NCI-H2081 (cell line): ENCODE measurements at places on chromosomes 1 and 21.

GRCh38 chr1:116875391-116875790 is 34.3 kb upstream of the PTGFRN start:
- no peak for DNase-seq

- no peak for DNase-seq
Observed at GRCh38 chr1:154501423-154502065, 475 bp upstream of the TDRD10 start.

- DNase-seq, result no peak
Observed at GRCh38 chr21:46125846-46126301, 28.0 kb downstream of the COL6A2 start.

GRCh38 chr1:185578293-185578692 is 155.9 kb upstream of the HMCN1 start:
- DNase-seq, result no peak

DNA sequence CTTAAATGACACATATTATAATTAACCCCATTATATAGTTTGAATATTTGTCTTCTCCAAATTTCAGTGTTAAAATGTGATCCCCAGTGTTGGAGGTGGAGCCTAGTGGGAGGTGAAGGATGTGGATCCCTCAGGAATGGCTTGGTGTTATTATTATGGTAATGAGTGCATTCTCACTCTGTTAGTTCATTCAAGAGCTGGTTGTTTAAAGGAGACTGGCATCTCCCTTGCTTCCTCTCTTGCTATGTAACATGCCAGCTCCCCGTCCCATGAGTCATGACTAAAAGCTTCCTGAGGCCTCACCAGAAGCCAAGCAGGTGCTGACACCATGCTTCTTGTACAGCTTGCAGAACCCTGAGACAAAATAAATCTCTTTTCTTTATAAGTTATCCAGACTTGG is 1612.7 kb downstream of the AMY1C start:
- DNase-seq, result no peak

DNA sequence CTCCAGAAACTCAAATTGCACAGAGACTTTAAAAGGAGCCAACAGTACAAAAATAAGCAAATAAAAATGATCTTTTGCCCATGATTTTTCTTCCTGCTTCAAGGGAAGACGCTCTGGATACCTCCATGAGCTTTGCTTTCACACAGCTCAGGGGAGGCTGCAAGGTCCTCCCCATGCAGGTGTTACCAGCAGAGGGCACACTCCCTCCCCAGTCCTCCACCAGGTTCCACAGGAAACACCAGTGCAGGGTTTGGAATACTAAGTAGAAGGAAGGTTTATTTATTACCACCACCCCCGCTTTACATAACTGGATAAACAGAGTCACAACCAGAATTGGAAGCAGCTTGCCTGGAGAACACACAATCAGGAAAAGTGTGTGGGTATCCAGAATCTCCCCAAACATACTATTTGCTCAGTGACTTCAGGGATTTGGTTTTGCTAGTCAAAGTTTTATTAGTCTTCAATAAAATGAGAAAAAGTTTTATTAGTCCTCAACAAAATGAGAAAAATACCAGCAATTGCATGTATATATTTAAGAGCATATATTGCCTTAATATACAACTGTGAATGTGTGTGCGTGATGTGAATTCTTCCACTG is 37.3 kb downstream of the HSD3B1 start:
- no peak for DNase-seq

DNA sequence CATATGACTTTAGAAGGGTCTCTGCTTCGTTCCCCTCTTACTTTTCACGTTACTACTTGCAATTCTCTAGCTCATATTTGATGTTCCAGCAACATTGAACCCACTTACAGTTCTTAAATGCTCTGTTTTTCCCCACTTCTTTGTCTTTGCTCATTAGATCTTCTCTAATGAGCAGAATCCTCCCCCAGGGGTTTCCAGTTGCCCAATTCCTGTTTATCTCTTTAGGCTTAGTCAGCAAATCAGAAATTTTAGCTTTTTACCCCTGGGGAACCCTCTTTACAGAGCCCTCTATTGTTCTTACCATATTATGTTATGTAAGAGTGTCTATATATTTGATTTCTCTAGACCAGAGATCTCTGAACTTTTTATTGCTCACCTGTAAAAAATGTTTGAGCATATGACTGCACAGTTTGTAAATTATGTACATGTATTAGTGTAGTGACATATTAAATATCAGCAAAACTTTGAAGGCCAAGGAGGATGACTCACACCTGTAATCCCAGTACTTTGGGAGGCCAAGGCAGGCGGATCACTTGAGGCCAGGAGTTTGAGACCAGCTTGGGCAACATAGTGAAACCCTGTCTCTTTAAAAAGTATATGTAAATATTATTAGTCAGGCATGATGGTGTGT is 71.4 kb downstream of the FNBP1L start:
- no peak for DNase-seq

- no peak for DNase-seq
Observed at GRCh38 chr1:156149374-156150332, 3.7 kb upstream of the SEMA4A start.

- DNase-seq, result no peak
Observed at GRCh38 chr1:84571150-84571535, 3.1 kb downstream of the CTBS start.

DNA sequence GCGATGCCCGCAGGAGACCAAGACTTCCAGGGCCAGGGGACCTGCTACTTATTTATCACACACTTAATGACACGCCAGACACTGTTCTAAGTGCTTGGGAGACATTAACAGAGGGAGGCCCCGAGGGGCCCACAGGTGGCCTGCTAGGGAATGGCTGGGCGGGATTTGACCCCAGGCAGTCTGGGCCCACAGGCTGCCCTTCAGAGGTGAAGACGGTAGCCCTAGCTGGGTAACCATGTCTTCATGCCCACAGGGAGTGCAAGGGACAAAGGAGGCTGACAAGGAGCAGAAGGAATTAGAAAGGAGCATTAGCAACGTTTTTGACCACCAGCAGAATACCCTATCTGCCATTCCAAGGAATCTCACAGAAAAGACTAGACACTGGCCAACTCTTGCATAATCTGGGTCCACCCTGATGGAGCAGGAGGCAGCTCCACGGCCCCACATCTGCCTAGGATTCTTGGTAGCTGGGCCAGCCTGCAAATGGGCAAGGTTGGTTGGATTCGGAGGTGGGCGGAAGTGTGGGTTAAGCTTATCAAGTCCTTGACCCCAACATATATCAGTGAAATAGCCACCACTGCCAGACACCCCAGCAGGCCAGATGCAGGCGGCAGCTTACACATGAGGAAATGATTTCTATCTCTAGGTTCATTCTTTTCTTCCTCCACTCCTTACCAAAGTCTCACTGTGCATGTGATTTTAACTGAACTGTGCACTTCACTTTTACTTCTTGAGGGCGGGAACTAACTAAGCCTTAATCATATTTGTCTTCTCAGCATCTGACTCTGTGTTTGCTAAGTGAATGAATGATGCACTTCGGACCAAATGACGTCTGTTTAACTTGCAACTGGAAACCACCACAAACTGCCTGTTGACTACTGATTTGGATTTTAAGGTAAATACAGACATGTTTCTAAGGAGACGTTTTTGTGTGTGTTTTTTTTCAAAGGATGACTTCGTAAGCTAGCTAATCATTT is 3.4 kb upstream of the ETS2 start:
- no peak for DNase-seq

GRCh38 chr1:59198564-59198963 is 98.3 kb upstream of the FGGY start:
- DNase-seq, result peak; percentile 32

DNA sequence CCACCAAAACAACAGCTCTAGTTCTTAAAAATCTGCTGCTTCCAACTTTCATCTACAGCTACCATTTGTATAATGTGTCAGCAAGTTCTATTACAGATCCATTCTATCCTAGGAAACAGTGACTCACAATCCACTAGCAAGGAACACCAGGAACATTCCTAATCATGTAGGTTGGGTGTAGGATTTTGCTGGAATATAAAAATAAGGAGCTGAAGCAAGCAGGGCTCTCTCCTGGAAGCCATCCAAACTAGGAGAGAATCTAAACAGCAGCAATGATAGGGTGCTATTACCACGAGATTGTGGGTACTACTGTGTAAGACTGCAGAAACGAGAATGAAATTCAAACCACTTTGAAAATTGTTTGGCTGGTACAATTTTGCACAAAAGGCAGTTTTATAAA is 135.0 kb downstream of the PTPN14 start:
- no peak for DNase-seq

GRCh38 chr1:8147956-8148355 is 121.8 kb upstream of the ERRFI1 start:
- DNase-seq, result no peak

GRCh38 chr1:36492491-36492890 is 9.8 kb upstream of the CSF3R start:
- no peak for DNase-seq

GRCh38 chr1:117047271-117047670 is 12.9 kb upstream of the TTF2 start:
- DNase-seq, result no peak

DNA sequence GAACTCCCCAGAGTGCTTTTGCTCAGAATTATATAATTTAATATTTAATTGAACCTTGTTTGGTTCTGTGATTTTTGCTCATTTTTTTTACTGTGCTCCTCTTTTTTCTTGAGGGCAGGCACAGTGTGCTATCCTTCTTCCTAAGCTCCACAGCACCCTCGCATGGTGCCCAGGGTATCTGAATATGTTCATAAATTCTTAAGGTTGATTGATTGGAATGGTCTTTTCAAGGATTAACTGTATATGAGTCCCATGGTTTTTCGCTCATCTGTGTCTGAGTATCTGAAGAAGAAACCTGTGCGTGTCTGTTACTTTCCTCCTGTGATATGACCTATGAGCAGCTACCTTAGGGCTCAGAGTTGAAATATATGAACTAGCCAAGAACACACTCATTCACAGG is 393.7 kb downstream of the HLX start:
- DNase-seq, result no peak

GRCh38 chr1:205235951-205236350 is 8.2 kb downstream of the TMCC2 start:
- DNase-seq, result no peak

DNA sequence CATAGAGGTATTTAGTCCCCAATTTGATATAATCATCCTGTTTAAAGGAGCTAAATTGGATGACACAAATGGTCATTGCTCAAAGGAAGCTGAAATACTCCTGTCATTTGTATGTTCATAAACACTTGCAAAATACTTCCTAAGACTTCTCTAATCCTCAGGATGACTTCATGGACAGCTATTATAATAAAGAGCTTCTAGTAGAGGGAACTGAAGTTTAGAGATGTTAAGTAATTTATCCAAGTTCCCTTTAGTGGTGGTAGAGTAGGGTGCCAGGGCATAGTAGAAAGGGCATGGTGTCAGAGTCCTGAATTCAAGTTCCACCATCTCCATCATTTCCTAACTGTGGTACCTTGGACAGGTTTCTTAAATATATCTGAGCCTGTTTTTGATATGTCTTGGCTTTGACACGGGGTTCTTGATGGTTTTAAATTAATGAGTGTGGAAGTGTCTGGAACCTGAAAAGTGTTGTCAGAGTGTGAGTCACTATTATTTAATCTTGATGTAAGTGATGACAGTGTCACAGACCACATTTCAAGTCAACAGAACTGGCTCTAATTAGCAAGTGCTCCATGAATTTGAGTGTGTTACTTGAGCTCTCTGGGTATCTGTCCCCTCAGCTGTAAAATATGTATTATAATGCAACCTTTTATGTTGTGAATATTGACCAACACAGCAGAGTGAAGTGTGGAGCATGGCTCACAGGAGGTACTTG is 12.1 kb upstream of the GBP6 start:
- no peak for DNase-seq

DNA sequence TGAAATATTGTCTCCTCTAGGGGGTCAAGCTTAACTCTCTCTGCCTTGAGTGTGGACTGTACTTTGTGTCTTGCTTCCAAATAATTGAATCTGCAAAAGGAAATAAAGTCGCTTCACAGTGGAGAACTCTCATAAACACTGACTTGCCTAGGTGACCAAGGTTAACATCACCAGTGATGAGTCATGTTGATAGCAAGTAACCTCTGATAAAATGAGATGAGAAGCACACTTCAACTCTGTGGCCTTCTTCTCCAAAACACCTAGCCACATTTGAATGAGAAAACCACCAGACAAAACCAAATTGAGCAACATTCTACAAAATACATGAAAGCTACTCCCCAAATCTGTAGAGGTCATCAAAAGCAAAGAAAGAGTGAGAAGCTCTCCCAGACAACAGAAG is 37.6 kb downstream of the PDE4B start:
- DNase-seq, result no peak

GRCh38 chr1:57376041-57376440 is 47.8 kb downstream of the DAB1 start:
- no peak for DNase-seq

- no peak for DNase-seq
Observed at GRCh38 chr1:153371231-153371630, 4.2 kb downstream of the S100A12 start.

DNA sequence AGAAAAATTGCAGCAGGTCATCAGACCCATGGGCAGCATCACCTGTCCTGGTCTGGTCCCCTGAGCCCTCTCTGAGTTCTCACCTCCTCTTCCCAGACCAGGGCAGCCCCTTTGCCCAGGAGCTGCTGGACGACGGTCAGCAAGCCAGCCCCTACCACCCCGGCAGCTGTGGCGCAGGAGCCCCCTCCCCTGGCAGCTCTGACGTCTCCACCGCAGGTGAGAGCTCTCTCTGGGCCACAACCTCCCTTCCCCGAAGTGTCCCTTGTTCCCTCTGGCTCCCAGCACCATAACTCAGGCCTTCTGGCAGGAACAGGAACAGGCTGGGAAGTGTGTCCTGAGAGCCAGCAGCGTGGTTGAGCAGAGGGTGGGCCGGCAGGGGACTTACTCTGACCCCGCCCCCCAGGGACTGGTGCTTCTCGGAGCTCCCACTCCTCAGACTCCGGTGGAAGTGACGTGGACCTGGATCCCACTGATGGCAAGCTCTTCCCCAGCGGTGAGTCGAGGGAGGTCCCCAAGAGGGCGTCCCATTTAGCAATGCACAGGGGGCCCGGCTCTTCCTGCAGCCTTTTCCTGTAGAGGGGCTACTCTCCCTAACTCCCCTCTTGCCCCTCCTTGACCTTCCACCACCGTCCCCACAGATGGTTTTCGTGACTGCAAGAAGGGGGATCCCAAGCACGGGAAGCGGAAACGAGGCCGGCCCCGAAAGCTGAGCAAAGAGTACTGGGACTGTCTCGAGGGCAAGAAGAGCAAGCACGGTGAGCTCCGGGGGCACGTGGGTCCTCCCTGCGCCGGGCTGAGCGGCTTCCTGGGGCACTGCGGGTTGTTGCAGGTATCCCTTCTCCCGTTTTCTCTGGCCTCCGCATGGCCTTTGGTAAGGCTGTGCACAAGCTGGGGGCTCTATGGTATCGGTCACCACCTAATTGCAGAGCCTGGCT is 2.4 kb downstream of the ELF3 start:
- peak; percentile 35 for DNase-seq

GRCh38 chr1:44673675-44674112 is 587 bp downstream of the TMEM53 start:
- no peak for DNase-seq
